Endodermal cell (in vitro differentiated cells): ENCODE measurements at places on chromosomes 11 and 22.

DNA sequence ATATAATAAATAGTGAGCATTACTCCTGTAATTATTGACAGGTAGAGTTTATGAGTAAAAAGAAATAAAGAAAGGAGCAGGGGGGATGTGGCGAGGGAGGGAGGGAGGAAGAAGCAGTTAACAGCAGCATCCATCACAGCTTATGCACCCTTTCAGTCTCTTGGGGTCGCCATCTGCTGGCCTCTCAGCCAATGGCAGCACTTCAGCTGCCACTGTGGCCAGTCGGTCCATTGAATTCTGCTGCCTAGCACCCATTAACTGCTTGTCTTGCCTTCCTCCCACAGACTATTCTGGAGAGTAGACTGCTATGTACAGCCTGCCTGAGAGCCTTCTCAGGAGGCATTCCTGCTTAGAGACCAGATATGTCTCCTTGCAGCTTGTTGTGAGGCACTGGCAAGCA, 388.3 kb downstream of the TENM4 start:
- DNase-seq = peak; percentile 73

DNA sequence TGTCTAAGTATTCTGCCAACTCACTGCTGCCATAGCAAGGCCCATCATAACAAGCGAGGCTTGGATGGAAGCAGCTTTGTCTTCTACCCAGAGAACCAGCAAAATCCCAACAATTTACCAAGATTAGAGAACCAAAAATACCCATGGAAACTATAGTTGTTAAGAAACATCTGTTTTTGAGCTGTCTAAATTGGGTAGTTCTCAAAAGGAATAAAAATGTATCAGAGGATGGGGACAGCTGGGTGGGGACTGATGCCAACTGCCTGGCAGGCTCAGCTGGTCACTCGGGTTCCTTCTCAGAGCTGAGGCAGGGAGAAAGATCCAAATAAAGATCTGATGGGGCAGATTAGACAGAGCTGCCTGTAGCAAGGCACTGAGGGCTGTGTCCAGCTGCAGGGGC, 85.9 kb upstream of the GRK3 start:
- no peak for DNase-seq

GRCh38 chr11:73542175-73542574, 55.7 kb downstream of the FAM168A start:
- no peak for DNase-seq

DNA sequence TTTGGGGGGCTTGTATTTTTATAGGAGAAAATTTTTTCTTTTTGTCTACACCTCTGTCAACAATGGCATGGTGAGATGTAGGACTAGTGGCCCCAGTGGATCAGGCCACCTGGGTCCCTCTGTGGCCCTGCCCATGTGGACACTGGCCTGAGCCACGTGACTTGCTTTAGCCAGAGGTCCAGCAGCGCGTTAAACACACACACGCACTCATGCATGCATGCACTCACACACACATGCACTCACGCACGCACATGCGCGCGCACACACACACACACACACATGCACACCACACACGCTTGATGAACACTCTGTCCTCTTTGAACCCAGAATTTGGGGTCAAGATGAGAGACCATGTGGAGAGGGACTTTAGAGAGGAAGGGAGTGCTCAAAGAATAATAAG, 59.4 kb upstream of the NUP50 start:
- no peak for DNase-seq

- no peak for DNase-seq
Measured at GRCh38 chr11:92216789-92217188, 7.8 kb upstream of the FAT3 start.

GRCh38 chr22:20022978-20023613, 2.2 kb downstream of the TANGO2 start:
- DNase-seq = no peak

DNA sequence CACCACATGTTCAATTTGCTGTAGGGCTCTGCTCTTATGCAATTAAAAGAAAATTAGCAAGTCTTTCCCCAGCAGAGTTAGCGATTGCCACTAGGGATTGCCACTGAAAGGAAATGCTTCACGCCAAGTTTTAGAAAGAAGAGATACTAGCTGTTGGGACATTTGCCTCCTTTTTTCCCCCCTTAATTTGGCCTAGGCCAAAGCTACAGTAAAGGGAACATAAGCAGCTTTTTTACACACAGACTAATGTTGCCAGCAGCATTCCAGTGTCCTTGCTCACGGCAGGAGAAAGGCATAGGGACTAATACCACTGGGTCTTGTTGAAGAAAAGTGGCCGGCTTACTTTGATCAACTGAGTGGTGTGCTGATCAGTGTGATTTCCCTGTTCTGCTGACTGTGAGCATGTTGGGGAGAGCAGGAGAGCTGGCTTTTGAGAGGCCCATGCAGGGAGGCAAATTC, 71.2 kb downstream of the PHF21A start:
- peak; percentile 71 for DNase-seq

DNA sequence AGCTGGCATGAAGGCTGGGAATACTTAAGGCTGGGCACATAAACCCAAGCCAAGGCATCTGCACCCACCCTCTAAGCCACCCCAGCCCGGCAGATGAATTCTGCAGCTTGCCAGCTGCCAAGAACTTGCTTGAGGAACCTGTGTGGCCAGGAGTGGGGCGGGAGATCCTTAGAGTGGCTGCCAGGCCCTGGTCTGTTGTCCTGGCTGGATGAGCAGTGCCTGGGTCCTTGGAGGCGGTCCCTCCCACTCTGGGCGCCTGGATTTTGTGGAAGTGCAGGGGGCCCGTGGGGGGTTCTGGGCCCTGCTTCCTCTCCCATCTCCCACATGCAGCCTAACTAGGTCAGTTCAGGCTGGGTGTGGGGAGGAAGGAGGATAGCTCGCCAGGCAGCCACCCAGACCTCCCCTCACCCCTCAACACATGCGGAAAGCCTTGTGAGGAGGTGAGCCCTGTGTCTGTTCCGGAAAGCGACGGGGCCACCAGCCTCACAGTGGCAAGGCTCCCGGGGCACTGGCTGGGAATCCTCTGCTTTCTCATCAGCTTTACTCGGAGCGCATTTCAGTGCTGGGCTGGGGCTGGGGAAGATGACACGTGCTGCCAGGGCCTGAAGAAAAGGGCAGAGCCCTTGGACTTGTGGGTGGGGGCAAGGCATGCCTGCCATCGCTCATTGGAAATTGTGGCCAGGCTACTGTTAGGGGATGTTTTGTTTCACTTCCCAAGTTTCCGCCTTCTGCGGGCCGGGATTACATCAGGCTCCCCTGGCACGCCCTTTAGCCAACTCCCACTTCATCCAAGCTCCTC, 8.4 kb downstream of the DAGLA start:
- DNase-seq = peak; percentile 48

DNA sequence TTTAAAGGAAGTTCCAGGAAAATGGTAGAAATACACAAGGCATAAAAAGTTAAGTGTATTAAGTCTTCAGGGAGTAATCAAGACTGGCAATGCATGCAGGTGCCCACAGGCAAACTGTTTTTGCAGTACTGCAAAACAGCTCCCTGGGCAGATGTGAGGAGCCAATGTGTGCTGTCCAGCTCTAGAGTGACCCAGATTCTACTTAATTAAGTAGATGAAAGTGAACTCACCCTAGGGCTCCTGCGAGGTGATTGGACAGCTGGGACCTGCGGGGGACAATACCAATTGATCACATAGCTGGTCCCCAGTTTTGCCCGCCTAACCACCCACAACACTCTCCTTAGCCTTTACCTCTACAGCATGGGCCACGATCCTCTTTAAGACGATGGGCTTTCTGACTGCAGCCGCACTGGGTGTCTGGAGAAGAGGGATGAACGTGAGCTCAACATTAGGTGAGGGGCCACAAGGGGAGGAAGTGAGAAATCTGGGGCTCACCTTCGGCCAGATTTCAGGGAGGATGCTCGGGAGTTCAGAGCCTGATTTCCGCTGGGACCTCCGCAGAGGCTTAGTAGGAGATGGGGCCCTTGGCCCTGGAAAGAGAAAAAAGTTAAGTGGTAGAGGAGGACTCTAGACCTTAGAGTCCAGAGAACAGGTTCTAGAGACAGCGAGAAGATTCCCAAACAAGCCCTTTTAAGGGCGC, 556 bp downstream of the CDCA5 start:
- DNase-seq = no peak

DNA sequence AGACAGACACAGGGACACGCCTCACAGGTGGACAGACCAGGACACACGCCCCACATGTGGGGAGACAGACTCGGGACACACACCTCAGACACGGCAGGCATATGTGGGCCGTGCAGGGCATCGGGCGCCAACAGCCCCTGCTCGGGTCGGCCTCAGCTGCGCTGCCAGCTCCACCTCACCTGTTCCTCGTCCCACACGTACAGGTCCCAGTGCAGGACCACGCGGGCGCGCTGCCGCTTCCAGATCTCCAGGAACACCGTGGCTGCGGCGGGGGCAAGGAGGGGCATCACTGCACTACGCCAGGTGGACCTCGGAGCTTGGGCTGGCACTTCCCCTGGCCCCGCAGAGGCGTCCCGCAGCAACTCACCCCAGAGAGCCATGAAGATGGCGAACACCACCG, 12.4 kb downstream of the ANO9 start:
- peak; percentile 41 for DNase-seq

DNA sequence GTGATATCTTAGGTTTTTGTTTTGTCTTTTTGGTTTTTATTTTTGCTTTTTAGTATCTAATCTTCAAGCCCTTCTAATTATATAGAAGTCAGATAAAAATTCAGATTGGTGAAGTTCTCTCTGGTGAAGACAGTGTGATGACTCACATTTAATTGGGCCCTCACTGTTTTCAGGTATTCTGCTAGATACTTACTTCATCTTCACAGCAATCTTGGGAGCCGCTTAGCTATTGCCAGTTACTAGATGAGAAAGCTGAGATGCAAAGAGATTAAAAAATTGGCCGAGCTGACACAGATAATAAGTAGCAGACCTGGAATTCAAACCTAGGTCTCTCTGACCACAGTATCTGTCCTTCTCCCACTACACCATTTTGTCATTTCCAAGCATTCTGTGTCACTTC, 75.0 kb downstream of the PPP2R1B start:
- DNase-seq = no peak
